Posterior cingulate gyrus (tissue), 11 donors: ENCODE measurements at places on chromosomes 13 and 19.

DNA sequence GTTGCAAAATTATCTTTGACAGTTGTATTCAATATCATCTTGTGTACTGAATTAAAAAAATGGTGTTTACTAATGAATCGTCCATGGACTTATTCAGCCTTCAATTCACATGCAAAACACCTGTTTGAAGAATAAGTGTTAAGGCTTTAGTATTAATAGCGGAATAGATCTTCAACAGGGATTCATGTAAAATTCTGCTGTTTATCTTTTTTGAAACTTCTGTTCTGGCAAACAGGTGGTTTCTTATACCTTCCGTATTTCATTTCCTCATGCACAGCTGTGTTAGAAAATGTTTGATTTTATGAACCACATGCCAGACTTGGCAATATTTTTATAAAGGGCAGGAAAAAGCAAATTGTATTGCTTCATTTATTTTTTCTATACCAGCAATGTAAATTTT is 255.7 kb downstream of the DACH1 start:
- no peak for DNase-seq

- DNase-seq, result no peak
Observed at GRCh38 chr19:34363094-34363493, 1.9 kb upstream of the GPI start.

DNA sequence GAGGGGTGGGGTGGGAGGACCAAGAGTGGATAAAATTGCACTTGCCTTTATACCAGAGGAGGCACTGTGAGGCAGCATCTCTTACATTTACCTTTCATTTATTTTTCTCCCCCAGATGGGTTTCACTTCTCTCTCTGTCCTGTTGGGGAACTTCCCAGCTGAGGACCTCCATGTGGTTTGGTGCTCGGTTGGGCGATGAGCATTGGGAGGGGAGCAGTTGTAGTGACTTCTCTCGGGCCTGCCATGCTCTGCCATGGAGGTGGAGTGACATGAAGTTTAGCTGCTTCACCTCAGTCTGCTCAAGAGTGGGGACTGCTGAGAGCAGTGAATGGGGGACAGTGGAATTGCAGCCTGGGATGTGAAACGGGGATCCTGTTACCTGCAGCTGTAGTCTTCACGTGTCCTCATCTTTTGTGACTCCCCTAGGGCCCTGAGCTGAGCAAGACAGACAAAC is 23.1 kb upstream of the CXCL17 start:
- no peak for DNase-seq

DNA sequence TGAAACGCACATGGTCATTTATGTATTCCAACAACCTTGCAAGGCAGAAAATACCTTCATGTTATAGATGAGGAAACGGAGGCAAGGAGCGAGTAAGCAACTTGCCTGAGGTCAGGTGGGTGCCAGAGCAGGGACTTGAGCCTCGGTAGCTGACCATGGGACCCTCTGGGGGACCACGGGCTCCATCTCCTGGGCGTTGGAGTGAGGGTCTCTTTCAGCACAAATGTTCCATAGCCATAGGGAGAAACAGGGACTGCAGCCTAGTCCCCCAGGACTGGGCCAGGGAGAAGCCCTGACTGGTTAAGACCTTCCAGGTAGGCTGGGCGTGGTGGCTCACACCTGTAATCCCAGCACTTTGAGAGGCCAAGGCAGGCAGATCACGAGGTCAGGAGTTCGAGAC is 38.4 kb upstream of the ADGRE5 start:
- DNase-seq, result no peak

DNA sequence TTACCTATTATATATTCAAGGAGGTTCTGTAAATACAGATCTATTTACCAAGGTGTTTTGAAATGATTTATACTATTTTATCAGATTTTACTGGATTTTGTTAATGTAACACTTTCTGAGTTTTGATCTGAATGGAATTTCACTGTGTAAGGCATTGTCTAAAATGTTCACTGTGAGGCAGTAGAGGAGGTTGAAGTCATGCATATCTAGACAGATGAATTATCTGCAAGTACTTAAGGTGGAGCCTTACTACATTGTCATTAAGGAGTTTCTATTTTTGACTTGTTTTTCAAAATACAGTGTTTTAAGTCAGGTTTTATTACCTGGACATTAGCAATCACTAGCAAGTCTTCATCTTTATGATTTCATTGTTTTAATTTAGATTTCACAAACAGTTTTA is 62.1 kb downstream of the TM9SF2 start:
- DNase-seq, result no peak

GRCh38 chr13:33032037-33032625 is 15.9 kb downstream of the KL start:
- no peak for DNase-seq

DNA sequence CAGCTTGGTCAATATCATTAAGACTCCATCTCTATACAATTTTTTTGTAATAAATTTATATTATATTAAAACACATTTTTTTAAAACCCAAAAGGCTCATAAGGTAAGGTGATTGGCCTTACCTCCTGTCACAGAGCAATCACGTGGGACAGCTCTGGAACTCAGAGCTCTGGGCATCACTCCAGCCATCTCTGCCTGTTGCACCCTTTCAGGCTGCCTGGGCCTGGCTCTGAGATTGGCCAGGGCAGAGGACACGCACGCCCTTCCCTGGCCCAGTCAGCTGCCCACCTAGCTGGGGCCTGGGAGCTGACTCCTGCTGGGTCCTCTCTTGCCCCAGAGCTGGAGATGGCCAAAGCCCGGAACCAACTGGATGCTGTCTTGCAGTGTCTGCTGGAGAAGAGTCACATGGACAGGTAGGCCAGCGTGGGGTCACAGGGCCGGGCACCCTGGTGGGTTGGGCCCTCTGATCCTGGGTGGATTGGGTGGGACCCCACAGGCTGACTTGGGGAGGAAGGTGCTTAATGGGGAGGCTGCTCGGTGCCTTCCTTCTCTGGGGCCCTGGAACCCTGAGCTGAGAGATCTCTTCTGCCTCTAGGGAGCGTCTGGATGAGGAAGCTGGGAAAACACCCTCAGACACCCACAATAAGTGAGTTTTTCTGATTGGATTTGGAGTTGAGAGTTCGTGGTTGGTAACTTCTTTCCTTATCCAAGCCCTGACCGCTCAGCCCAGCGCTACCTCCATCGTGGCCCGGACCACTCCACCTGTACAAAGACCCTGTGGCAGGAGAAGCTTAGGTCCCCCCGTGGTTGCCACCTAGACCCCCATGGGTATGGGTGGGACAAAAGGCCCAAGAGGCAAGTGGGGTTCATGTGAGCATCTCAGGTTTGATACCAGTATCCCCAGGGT is 3.7 kb downstream of the LIN37 start:
- DNase-seq, result no peak

- DNase-seq, result no peak
Observed at GRCh38 chr13:27353166-27353583, 71.2 kb upstream of the GTF3A start.

- no peak for DNase-seq
Observed at GRCh38 chr19:13873834-13874515, 3.0 kb upstream of the NANOS3 start.
